ENCODE measurements at places on chromosomes 11 and 22.

GRCh38 chr11:127143251-127143650, 142.7 kb upstream of the KIRREL3 start:
- DNase-seq = no peak

- no peak for DNase-seq
Measured at GRCh38 chr11:93549976-93550375, 6.8 kb upstream of the SMCO4 start.

GRCh38 chr11:15923183-15923582, 433.2 kb downstream of the SOX6 start:
- DNase-seq = no peak

DNA sequence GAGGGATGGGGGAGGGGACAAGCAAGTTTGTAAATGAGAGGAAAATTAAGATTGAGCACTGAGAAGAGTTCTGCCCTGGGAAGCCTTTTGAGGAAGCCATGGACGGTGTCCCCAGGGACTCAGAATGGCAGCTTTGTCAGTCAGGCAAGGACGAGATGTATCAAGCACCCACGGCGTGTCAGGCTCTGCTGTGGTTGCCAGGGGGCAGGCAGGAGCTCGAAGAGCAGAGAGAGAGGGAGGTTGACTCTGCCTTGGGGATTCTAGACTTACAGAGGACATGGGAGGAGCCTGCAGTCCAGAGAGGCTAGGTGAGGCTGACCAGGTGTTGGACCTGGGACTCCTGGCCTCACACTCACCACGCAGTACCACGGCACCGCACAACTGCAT, 29.1 kb upstream of the SYT7 start:
- no peak for DNase-seq

DNA sequence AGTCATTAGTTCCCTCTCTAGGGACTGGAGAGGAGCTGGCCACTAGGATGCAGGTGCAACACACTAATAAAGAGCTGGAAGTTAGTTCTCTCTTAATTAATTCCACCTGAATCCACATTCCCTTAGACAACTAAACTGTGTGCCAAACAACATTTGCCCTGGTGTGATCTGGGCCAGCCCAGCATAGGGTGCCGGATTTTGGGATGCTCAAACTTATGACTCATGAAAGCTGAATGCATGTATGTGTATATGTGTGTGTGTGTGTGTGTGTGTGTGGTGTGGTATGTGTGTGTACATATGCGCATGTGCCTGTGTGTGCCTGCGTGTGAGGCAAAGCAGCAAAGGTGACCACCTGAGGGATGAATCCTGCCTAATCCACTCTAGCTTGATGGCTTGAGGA, 110.7 kb downstream of the EHF start:
- no peak for DNase-seq

Data from cortex of kidney (tissue), 1 donor.